Astrocyte of the hippocampus (primary cell): ENCODE measurements at places on chromosomes 13 and 19.
A peak's percentile ranks its signal among the peaks of the same experiment; 100 is the strongest.

DNA sequence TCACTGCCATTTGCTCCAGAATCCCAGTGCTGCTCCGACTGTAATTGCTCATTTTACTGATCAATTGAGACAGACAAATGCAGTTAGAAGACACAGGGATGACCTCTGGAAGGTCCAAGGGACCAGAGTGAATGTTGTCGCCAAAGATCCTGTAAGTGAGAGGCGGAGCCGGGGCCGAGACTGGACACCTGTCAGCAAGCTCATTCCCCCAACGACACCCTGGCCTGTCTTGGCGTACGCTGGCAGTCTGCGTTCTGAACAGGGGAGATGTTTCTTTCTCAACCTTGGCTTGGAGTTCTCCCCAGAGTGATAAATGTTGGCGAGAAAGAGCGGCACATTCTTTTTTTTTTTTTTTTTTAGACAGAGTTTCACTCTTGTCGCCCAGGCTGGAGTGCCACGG lies 24.2 kb downstream of the GADD45B start:
- DNase-seq, result no peak

DNA sequence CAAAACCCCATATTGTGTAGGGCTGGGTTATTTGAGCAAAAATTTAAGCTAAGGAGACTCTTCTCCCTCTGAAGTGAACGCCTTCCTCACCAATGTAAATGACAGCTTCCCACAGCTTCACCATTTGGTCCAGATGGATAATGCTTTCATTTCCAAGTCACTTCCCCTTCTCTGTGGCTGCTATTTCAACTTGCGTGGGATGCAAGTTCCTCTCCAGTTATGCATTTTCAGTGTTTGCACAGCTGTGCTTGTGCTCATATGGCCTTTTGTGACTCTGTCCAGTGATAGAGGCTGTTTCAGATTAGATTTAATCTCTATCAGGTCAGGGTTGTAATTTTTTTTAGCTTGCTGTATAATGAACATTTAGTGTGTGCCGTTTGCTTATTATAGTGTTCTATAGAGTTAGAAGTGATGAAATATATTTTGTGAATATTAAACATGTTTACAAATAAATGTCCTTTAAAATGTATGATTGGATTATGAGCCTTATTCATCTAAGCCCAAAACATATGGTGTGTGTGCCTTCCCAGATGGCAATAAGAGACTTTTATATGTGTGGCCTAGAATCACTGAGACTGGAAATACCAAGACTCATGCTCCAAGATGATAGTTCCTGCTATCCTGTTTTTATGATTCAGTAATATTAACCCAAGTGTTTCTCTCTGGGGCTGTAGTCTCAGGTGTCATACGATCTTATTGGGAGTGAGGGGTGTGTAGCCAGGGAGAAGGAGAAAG lies 86.6 kb downstream of the TNFRSF19 start:
- peak; percentile 19 for DNase-seq

GRCh38 chr13:41651413-41652058 lies 194.2 kb downstream of the RGCC start:
- DNase-seq, result no peak

DNA sequence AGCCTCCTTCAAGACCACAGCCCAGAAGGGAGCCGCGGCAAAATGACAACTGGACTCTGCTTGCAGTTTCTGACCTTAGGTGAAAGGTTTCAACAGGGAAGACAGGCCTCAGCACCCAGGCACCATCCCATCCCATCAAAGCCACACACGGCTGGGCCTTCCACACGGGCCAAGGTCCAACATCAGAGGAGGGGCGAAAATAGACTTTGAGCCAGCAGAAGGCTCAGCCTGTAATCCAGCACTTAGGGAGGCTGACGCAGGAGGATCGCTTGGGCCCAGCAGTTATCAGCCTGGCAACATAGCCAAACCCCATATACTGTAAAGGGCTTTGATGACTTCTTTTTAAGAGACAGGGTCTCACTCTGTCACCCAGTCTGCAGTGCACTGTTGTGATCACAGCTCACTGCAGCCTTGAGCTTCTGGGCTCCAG lies 26.8 kb upstream of the TINCR start:
- DNase-seq, result no peak

DNA sequence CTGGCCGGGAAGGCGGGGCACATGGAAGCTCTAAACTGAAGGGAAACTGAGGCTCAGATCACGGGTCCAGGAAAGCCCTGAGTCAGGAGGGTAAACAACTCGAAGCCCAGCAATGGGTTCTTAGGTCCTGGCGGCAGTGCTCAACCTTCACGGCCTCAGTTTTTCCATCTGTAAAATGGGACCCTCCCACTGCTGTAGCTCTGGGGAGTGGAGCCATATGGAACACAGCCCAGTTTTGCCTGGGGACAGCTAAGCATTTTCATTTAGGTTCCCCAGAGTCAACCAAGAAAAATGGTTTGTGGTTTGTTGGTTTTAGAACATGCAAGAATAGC lies 30.4 kb downstream of the CEBPG start:
- no peak for DNase-seq

DNA sequence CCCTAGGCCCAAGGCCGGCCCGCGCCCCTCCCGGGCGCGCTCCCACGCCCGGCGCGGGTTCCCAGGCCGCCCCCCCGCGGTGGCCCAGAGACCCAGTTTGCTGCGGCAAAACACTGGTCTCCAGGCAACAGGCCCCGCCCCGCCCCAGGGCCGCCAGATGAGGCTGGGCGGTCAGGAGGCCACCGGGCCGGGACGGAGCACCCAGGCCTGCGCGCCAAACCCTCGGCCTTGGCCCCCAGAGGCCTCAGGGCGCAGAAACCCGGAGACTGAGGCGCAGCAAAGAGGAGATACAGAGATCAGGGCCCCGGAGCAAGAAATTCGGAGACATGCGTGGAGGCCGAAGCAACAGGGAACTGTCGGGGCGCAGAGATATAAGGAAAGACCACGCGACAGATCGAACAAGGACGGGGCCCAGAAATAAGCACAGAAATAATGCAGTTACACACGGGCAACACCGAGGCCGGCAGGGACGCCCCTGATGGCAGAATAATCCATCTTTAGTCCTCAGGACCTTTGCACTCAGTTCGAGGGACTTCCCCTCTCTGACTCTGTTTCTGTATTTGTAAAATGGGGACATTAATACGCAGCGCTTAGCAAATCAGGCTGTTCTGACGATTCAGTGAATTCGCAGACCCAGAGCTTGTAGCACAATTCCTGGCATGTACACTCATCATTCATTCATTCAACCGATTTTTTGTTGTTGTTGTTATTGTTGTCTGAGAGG lies 20.8 kb upstream of the ERCC1 start:
- peak; percentile 96 for DNase-seq

- no peak for DNase-seq
Measured at GRCh38 chr13:28097503-28097902, 2.9 kb downstream of the FLT3 start.

DNA sequence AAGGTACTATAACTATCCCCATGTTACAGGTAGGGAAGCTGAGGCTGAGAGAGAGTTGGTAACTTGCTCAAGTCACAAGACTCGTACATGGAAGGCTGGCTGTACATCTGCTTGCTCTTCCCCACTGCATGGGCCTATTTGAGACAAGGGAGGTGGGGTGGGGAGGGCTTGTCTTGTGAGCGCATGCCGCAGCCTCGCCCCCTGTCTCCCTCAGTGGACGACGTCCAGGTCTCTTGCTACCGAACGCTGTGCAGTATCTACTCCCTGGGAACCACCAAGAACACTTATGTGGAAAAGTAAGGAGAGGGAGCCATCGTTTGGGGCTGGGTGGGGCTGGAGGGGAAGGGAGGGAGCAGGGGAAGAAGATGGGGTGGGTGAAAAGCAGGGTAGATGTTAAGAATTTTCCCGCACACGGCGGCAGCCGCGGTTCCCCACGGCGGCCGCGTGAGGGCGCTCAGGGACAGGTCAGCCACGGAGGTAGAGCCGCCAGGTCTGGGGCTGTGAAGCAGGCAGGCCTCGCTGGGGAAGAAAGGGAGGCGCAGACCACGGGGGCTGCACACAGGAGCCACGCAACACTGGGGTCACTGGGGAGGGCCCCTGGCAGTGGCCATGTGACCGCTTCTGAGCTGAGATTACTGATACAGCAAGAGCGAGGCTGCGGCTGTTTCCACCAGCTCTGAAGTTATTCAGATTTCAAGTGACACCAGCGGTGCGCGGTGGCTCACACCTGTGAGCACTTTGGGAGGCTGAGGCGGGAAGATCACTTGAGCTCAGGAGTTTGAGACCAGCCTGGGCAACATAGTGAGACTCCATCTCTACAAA lies 81.5 kb downstream of the RYR1 start:
- peak; percentile 81 for DNase-seq

GRCh38 chr19:50815439-50815838 lies 8.1 kb downstream of the KLK1 start:
- no peak for DNase-seq

DNA sequence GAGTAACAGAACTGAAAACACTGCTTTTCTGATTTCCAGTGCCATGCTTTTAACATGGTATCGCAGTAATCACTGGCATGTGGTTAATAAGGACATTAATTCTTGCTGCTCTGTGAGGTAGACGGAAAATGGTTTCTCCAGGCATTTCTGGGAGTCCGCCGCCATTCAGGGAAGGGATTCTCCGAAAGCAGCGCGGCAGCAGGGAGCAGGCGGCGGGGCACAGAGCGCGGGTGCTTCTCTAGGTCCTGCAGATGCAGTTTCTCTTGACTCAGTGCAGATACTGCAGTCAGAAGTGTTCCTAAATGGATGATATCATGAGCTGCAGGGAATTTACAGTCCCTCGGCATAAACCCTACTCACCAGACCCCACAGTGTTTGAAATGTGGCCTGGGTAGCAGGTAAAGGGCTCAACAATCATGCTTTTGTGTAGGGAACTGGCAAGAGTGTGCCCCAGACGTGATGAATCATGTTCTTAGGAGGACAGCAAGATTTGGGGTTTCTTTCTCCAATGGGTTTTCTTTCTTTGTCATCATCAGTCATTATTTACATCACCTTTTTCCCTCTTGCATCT lies 338.6 kb upstream of the ARGLU1 start:
- DNase-seq, result peak; percentile 20

- no peak for DNase-seq
Measured at GRCh38 chr13:98556142-98556816, 20.6 kb downstream of the STK24 start.

DNA sequence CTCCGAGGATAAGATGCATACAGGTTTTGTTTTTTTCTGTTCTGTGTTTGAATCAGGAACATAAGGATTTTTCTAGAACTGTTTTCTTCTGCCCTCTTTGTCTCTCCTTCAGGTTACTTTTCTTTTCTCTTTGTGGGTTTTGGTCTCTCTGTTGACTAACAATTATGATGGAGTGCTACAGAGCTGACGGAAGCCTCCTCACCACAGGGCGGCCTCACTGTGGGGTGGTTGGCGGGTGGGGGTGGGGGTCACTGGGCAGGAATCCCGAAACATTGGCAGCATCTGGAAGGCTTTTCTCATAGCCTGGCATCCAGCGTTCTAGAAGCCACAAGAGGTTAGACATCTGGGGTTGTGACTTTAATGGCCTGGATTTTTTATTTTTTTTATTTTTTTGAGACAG lies 12.0 kb upstream of the MATK start:
- DNase-seq, result no peak

DNA sequence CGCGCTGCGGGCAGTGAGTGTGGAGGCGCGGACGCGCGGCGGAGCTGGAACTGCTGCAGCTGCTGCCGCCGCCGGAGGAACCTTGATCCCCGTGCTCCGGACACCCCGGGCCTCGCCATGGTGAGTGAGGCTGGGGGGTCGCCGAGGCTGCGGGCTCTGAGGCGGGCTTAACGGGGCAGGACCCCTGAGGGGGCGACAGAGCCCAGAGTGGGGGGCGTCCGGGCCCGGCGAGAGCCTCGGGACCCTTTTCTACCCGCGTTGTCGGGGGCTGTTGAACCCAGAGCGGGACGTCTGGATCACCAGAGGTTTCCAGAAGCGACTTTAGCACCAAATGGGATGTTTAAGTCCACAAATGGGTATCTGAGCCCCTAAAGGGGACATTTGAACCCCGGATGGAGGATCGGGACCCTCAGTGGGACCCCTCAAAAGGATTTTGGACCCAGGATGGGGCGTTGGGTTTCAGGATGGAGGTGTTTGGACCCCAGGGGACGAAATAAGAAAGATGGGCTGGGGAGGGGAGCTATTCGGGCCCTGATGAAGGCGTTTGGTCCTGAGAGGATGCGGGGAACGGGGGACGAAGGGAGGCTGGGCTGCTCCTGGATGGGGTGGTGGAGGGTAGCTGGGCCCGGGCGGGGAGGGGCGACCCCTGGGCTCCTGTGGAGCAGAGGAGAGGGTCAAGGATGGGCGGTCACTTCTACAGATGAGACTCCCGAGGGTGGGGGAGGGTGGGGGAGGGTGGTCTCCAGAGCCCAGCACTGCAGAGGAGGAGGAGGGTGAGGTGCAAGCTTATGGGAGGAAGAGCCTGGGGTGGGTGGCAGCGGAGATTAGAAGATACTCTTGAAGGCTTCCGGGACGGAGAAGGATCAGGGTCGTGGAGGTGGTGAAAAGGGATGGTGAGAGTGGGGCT lies at the start of gene CALM3:
Gene CALM3 (plus strand): TSS at position 13 of the 907 bp plus-strand sequence. CDS start 105 bp downstream, at position 118.
- DNase-seq, result no peak

GRCh38 chr13:78606471-78607408 lies 3.4 kb upstream of the POU4F1 start:
- no peak for DNase-seq

DNA sequence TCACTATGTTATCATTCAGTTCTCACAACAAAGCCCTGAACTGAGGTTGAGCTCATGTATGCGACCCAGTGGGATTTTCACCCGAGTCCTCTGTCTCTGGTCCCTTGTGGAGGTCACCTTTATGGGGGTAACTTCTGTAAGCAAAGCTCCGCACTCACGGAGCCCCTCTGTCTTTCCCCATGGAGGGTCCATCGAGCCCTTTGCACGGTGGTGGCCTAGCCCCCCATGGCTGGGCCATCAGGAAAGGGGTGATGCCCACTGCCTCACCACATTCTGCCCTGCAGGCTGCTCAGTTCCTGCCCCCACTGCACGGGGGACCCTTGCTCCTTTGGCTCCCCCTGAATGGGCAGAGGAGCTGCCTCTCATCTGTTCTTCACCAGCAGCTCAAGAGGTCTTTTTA lies 39.6 kb downstream of the CHST8 start:
- no peak for DNase-seq

- peak; percentile 52 for DNase-seq
Measured at GRCh38 chr19:13132471-13133180, 14.6 kb downstream of the NACC1 start.

- DNase-seq, result no peak
Measured at GRCh38 chr19:56814656-56815055, 25.9 kb downstream of the PEG3 start.

- DNase-seq, result no peak
Measured at GRCh38 chr13:48615049-48615448, 38.7 kb upstream of the CYSLTR2 start.

GRCh38 chr13:27917121-27917947 lies 2.5 kb upstream of the PDX1 start:
- DNase-seq, result no peak

GRCh38 chr13:113364901-113365582 lies 1.1 kb upstream of the GRTP1 start:
- DNase-seq, result no peak

GRCh38 chr19:46271481-46272197 lies 25.2 kb upstream of the HIF3A start:
- DNase-seq, result peak; percentile 97
